ENCODE measurements at places on chromosomes 11 and 22.
A peak's percentile ranks its signal among the peaks of the same experiment; 100 is the strongest.

DNA sequence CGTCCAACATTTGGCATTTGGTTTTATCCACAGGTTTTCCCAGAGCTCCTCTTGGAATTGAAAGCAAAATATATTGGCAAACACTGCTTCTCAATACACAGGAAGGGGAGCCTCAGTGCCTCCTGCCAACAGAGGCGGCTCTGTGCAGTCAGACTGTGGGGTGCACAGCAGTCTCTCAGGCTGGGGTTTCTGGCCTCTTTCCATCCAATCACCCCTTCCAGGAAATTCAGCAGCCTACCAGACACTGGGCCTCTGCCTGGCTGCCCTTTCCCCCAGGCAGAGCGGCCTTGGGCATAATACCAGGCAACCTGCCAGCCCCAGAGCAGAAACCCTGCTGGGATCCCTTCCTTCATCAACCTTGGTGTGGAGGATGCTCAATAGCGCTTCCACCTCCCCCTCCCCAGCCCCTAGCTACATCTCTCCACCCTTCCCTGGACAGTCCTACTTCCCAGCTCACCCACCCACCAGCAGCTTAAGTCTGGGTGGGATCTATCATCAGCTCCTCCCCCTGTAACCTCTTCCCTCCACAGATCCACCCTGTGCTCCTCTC is 17.8 kb upstream of the RAPSN start:
- DNase-seq = peak; percentile 73

DNA sequence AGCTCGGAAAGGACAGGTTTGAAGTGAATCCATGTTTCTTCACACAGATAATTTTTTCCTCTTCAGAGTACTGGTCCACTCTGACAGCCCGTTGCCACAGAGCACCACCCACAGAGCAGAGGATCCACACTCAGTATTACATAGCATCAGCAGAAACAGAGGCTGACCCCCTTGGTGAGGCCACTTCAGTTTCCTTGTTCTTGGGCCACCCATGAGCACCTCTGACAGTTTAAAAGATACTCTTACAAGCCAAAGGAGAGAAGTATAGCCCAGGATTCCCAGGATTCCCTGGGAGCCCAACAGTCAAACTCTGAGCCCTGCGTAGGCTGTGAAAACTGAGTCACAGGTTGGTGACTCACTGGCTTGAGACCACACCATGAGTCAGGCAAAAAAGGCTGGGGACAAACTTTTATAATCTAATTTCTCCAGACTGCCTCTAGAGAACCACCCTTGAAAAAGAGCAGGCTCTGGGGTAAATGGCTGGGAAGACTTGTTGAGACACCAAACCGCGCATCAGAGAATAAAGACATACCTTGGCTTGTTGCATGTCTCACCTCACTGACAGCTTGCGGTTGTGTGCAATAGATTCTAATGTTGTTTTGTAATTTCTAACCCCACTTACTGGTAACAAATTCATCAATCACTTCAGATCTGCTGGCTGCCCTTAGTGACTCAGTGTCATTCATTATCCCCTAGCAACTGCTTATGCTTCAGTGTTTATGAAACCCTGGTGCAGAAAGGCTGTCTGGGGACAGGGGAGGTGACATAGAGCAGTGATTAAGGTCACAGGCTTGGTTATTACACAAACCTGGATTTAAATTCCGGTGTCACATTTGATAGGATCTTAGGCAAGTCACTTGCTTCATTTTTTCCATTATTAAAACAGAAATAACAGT is 56.9 kb upstream of the PRSS23 start:
- DNase-seq = no peak

- no peak for DNase-seq
Observed at GRCh38 chr11:126597041-126597440, 241.6 kb downstream of the ST3GAL4 start.

DNA sequence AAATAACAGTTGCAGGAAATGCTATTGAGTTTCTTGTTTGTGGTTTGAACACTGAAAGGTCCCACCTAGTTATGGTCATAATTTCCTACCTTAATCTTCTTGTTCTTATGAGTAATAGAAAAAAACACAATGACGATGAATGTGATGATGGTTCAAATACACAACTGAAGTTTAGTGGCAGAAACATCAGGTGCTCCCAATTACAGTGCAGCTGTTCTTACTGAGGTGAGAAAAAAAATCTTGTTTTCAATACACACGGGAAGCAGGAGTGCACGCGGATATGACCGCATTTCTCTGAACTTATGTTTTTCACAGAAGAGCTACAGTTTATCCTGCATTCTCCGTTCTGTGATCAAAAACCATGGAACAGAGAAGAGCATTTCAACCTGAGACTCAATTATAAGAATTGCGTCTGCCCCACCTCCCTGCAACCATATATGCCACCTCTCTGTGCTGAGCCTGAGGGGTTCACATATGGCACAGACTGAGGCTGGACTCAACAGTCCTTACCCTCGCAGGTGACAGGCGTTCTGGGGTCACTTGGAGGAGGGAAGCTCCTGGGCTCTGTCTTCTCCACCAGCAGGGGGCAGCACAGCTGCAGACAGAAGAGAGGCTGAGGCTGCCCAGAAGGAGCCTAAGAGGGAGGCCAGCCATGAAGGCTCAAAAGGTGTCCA is 99.7 kb upstream of the IGLL5 start:
- peak; percentile 9 for DNase-seq

DNA sequence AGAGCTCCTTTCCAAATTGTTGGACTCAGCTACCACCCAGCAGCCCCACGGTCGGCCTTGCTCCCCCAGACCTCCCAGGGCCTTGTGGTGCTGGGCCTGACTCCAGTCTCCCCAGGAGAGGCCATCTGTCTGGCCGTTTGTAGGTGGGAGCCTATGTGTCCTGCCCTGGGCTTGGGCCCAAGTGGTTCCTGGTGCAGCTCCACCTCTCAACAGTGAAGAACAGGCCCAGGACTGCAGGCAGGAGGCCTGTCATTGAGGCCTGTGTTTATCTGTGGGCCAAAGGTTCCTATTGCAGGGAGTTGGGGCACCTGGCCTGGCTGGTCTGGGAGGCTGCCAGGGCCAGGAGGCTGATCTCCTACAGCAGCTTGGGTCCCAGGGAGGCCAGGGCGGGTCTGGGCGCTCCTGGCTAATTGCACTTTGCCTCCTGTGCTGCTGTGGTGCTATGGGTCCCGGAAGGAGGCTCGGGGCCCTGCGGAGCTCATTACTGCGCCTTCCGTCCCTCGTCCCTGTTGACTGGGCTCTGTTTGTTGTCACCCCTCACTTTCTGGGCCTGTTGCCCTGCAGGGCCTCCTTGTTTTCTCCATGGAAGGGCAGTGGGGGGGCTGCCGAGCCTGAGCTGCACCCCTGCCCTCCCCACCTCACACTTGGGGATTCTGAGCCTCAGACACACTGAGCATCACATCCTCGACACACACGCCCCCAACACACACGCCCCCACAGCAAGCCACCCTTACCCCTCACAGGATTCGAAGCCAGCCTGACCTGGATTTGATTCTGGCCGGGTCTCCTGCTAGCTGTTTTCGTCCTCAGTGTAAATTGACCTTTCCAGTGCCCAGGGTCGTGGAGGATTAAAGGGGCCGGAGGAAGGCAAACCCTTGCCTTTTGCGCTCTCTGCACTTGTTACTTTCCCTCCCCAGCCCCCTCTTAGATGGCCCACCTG is 6.8 kb upstream of the OMP start:
- no peak for DNase-seq

GRCh38 chr11:32312865-32313403 is 122.4 kb downstream of the WT1 start:
- no peak for DNase-seq

DNA sequence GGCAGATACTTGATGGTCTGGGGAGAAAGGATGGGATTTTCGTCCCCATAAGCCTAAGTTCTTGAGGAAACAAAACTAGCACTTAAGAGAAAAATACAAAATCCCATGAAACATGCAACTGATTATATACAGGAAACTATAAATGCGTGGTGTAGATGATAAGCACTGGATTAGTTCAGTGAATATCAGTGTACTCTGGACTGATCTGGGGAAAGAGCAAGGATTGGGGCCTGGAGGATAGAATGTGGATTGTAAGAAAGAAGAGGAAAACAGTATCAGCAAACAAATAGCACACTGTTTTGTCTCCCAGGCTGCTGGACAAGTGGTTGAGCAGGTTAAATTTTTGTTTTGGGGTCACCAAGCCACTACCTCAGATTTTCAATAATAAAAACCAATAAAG is 49.8 kb downstream of the DCUN1D5 start:
- no peak for DNase-seq

GRCh38 chr11:134478176-134478575 is 66.1 kb upstream of the B3GAT1 start:
- no peak for DNase-seq

GRCh38 chr22:37425800-37426705 is 1.2 kb downstream of the ELFN2 start:
- no peak for DNase-seq

- DNase-seq = peak; percentile 6
Observed at GRCh38 chr11:126214441-126214840, 2.9 kb downstream of the FAM118B start.

GRCh38 chr11:125388611-125389010 is 107.5 kb downstream of the FEZ1 start:
- no peak for DNase-seq

GRCh38 chr22:49039625-49040024 is 788.0 kb downstream of the BRD1 start:
- DNase-seq = no peak

DNA sequence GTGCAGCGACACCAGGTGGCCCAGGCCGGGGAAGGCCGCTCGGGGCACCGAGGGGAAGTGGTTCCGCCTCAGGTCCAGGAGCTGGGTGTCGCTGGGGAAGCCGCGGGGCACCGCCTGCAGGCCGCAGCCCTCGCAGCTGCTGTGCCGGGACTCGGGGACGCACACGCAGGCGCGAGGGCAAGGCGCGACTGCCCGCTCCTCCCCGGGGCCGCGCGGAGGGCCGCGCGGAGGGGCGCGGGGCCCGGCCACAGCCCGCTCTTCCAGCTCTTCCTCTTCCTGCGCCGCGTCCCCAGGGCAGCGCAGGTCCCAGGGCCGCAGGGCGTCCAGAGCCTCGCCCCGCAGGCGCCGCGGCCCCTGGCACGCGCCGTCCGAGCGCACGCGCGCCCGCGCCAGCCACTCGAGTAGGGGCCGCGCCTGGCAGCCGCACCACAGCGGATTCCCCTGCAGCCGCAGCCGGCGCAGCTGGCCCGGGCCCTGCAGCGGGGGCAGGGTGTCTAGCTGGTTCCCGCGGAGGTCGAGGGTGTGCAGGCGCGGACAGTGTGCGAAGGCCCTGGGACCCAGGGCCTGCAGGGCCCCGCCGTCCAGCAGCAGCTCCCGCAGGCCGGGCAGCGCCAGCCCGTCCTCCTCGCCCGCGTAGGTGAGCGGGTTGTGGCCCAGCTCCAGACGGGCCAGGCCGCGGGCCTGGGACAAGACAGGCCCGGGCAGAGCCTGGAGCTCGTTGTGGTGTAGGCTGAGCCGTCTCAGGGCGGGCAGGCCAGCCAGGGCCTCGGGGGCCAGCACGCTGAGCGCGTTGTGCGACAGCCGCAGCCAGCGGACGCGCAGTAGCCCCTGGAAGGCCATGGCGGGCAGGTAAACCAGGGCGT is 2.8 kb downstream of the CHADL start:
- DNase-seq = peak; percentile 34

DNA sequence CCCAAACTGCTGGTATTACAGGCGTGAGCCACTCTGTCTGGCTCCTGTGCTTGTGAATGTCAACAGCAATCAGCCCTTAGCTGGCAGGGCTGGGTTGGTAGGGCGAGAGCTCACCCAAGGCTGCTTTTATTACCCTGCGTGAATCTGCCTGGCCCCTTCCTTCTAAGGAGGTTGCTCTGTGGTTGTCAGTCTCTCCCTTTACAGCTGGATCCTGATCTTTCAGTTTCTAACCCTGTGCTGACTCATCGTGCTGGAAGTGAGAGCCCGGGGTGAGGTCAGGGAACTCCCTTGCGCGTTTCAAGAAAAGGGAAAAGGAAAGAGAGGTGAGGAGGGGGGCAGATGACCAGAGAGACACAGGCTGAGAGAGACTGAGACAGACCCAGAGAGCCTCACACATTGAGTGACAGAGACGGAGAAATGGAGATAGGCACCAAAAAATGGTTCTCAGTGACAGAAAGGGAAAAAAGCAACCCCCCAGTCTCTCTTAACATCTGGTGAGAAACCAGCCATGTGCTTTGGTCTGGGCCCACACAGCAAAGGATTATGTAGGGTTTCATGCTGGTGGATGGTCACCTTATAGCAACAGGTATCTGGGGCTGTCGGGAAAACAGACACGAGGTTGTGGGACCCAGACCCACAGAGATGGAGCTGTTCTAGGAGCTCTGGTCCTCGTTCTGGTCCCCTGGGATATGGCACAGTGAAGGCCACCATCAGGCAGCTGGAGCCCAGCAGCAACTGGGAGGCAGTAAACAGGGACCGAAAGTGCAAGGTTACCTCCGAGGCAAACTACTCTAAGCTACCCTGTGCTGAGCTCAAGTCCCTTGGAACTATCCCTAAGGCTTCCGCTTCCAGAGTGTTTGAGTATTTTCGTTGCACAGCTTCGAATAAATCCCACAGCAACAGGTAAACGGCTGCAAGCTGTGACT is 2.5 kb downstream of the TCN2 start:
- no peak for DNase-seq
